ENCODE measurements at places on chromosomes 12 and 14.

DNA sequence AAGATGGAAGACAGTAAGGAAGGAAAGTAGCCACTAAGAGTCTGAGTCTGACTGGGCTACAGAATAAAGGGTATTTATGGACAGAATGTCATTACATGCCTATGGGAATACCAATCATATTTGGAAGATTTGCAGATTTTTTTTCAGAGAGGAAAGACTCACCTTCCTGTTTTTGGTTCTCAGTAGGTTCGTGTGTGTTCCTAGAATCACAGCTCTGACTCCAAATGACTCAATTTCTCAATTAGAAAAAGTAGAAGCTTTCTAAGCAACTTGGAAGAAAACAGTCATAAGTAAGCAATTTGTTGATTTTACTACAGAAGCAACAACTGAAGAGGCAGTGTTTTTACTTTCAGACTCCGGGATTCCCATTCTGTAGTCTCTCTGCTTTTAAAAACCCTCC lies 15.4 kb upstream of the PAPLN start:
- no peak for DNase-seq

DNA sequence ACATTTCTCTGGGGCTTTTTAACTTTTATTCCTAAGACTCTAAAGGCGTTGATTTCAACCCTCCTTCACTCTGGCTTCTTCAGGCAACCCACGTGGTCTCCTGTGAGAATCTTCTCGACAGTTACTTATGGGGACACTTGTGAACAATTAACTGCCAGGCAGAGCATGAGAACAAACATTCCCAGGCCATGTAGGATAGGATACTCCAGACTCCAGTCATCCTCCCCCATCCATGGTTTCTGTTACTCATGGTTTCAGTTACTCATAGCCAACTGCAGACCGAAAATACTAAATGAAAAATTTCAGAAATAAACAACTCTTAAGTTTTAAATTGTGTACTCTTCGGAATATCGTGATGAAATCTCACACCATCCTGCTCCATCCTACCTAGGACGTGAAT lies 19.5 kb downstream of the GPR68 start:
- DNase-seq: no peak

DNA sequence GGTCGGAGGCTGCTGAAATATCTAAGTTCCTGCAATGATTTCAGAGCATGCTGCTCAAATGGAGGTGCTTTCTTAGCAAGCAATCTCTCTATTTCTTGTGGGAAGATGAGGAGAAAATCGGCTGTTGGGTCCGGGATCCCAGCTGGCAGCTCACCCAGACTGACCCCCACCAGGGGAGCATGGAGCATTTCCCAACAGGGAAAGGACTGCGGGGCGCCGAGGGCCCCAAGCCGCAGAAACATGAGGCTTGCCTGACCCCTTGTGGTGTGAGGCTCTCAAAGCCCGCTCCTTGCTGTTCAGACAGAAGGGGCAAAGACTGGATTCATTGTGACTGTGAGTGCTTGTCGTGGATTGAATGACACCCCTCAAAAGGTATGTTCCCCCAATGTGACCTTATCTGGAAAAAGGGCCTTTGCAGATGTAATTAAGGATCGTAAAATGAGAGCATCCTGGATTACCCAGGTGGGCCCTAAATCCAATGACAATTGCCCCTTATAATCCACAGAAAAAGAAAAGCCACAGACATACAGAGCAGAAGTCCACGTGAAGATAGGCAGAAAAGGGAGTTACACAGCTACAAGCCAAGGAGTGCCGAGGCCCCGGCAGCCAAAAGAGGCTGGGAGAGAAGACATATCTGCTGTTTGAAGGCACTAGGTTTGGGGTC lies 116.3 kb upstream of the VASH1 start:
- no peak for DNase-seq

GRCh38 chr12:121287267-121287954 lies 9.1 kb downstream of the CAMKK2 start:
- no peak for DNase-seq

DNA sequence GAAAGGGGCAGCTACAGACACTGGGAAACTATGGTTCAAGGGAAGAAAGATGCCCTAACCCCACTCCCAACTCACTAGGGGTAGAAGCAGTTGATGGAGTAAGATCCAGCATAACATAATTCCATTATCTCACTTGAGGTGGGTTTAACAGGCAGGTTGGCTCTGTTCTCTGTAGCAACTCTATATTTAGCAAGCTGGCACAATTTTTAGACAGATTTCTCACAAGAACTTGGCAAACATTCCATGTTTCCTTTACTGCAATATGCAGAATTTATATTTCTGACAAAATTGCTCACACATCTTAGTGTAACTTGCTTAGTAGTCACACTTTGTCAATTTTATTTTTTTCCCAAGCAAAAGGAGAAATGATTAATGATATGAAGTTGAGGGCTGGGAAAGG lies 475.4 kb downstream of the RMST start:
- no peak for DNase-seq

- DNase-seq: no peak
These were observed 60.6 kb downstream of the BEGAIN start for GRCh38 chr14:100526632-100527031.

DNA sequence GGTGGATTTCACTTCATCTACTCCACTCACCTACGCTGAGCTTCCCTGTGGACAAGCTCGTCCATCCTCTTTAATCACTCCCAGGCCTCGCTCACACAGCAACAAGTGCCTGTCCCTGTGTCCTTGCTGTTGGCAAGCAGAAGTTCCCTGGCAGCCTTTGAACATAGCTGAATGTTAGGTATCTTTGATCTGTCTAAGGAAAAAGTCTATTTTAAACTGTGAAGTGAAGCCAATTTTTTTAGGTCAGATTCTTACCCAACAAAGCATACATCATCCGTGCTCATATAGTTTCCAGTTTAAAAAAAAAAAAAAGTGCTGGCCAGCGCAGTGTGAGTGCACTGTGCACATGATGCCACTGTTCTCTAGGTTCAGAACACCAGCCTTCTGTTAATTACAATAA lies 36.3 kb downstream of the PPP2R5C start:
- no peak for DNase-seq

- DNase-seq: no peak
These were observed 24.2 kb upstream of the NOVA1 start for GRCh38 chr14:26621807-26622560.

GRCh38 chr14:68705741-68706283 lies 87.1 kb downstream of the ZFP36L1 start:
- DNase-seq: no peak

- no peak for DNase-seq
These were observed 52.1 kb downstream of the HSPB8 start for GRCh38 chr12:119230807-119231206.

- DNase-seq: no peak
These were observed 879 bp downstream of the GDF3 start for GRCh38 chr12:7694556-7695236.

DNA sequence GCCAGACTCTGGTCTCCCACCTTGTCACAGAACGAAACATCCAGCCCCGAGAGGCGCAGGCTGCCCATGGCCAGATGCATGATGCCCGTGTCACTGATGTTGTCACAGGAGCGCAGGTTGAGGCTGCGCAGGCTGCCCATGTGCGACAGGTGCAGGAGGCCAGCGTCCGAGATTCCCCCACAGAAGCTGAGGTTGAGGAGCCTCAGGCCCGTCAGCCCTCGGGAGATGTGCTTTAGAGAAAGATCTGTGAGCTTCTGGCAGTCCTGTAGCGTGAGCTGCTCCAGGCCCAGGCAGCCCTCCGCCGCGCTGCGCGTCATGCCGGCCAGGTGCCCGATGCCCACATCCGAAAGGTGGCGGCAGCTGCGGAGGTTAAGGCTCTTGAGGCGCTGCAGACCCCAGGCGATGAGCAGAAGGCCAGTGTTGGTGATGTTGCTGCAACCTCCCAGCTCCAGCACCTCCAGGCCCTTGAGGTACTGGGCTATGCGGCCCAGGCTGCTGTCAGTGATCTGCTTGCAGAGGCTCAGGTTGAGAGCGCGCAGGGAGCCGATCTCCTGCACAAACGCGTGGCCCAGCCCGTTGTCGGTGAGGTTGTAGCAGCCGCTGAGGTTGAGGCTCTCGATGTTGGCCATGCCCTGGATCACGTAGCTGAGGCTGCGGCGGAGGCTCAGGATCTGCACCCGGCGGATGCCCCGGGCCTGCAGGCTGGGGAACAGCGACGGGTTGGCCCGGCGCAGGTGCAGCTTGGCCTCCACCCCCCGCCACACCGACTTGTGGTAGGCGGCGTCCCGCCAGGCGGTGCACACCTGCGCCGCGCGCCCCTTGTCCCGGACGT lies 991 bp downstream of the FBXL14 start:
- DNase-seq: peak; percentile 8

GRCh38 chr14:99316281-99317163 lies 44.5 kb upstream of the BCL11B start:
- DNase-seq: no peak

- DNase-seq: no peak
These were observed 196.2 kb downstream of the CACNA1C start for GRCh38 chr12:2248901-2249381.

- no peak for DNase-seq
These were observed 62.6 kb upstream of the TMCC3 start for GRCh38 chr12:94712815-94713515.

DNA sequence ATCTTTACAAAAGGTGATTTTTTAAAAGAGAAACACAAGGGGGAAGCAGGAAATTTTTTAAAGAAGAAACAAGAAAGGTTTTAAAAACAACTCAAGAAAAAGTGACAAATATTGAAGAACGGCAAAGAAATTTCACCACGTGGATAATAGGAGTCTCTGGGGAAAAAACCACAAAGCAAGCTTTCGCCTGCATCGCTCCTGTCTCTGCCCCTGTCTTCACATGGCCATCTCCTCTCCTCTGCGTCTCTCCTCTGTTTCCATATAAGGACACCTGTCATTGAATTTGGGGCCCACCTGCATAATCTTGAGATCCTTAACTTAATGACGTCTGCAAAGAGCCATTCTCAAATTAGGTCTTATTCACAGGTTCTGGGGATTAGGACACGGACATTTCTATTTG lies 175.8 kb downstream of the ETV6 start:
- DNase-seq: no peak

- no peak for DNase-seq
These were observed 80.4 kb upstream of the TRHDE start for GRCh38 chr12:72191761-72192160.

DNA sequence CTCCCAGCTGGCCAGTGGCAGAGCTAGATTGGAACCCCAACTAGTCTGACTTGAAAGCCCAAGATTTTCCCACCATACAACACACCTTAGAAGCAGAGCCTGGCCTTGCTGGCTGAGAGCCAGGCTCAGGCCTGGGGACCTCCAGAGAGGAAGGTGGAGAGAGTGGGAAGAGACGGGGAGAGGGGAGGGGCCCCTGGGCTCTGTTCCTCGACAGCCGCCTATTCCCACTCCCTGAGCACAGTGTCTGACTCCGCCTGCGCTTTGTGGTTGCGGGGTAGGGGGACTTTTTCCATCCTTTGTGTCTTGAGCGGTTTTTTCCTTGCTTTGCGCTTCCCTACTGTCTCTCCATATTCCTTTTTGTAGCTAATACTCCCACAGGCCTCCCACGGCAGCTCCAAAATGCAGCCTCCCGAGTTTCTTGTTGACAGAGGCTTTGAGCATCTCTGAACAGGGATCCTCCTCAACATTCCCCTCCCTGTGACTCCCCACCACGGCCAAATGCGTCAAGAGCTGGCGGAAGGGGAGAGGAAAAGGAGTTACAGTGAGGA lies 4.0 kb upstream of the KCNH3 start:
- no peak for DNase-seq
